ENCODE measurements at places on chromosomes 3 and 15.

DNA sequence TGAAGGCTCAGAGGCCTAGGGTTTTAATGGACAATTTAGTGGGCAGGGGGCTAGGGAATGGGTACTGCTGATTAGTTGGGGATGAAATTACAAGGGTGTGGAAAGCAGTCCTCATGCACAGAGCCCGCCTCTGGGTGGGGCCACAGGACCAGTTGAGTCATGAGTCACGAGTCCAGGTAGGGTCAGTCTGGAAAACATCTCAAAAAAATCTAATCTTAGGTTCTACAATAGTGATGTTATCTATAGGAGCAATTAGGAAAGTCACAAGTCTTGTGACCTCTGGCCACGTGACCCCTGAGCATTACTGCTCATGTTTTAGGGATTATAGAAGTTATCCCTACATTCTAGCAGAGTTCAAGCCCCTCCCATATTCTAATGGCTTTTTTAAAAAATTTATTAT is 18.6 kb upstream of the IREB2 start:
- no peak for DNase-seq

- no peak for DNase-seq
These were observed 7.7 kb downstream of the PPP4R2 start for GRCh38 chr3:73004316-73004715.

- no peak for DNase-seq
These were observed 122.6 kb downstream of the EPHB1 start for GRCh38 chr3:134917631-134918030.

DNA sequence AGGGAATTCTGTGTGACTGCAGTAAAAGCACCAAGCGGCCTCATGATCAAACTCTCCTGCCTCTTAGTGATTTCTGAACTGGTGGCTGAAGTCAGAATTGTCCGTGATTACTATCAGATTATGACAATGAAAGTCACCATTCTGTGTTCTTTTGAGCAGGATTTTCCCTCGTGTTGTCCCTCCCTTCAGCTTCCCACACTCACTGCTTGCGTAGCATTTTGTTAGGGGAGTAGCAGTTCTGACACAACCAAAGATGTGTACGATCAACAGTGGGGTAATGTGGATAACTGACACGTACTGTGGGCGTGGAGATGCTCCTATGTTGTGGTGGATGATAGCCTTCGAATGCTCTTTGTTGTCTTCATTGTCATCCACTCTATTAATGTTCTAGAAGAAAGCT is 67.8 kb upstream of the ICE2 start:
- no peak for DNase-seq

DNA sequence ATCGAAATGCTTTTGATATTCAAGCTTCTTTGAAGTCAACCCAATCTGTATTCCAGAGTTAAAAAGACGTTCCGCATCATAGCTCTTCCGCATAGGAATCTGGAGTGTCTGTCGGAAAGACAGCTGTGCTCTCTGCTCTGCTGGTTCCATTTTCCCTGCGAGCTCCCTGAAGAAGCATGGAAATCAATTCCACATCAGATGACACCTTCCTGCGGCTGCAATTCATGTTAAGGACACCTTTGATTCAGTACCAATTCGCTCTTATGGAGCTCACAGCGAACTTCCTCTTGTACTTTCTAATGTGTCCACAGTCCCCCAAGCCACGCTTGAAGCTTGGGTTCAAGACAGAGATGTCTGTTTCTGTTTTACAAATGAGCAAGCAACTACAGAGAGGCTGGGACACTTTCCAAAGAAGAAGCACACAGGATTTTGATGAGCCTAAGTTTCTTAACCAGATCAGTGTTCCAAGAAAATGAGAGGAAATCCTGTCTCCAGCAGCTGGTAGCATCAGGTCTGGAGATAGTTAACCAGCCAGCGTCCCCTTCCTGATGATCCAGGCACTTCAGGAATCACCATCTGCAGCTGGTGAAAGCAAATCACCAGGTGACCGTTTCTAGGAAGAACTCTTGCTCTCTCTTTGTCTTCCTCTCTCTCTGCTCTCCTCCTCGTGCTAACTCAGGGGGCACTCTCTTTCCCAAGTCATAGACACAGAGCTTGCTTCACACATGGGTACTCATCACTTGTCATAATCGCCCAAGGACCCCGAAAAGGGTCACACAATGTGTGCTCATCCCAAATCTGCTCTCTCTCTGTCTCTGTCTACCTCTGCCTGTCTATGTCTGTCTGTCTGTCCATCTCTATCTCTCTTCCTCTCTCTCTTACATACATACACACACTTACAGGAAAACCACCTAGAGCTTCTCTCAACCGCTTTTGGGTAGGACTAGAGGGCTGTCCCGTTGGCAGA is 281.8 kb downstream of the FAM43A start:
- no peak for DNase-seq

- no peak for DNase-seq
These were observed 118.5 kb downstream of the TLE3 start for GRCh38 chr15:69979262-69979661.

DNA sequence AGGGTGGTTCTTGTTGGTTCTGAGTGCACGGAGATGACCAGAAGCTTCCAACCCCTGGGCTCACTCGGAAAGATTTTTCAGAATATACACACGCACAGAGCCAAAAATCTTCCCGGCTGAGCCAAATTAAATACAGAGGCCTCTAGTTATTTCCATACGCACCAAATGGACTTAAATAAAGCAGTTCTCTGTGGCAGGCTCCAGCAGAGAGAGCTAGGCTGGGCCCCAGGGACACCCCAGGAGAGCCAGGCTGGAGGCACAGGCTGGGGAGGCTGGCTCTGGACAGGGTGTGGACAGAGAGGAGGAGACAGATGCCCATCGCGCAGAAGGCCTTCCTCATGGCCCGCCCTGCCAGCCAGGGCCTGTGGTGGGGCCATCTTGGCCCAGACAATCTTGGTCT is 115.9 kb downstream of the IQSEC1 start:
- no peak for DNase-seq

- no peak for DNase-seq
These were observed 1.8 kb upstream of the CEP97 start for GRCh38 chr3:101722394-101723173.

DNA sequence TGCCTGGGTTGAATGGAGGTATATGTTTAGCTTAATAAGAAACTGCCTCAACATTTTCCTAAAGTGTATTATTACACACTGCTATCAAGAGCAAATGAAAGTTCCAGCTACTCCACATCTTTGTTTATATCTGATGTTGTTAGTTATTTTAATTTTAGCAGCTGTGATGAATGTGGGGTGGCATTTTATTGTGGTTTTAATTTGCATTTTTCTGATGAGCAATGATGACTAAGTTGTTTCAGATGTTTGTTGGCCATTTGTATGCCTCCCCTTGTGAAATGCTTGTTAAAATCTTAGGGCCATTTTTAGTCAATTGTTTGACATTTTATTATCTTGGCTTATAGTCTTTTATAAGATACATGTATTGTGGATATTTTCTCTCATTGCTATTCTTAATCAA is 260.4 kb upstream of the SLCO3A1 start:
- no peak for DNase-seq

- no peak for DNase-seq
These were observed 631.1 kb upstream of the CFAP20DC start for GRCh38 chr3:59680919-59681318.

GRCh38 chr3:85670634-85671205 is 711.9 kb downstream of the CADM2 start:
- DNase-seq, result no peak

All from activated T-cell treated with anti-CD3 and anti-CD28 coated beads, Interleukin-2, amount 50 U/mL, for 4 hours (primary cell).